D721Med (cell line): ENCODE measurements at places on chromosomes 5 and 9.

DNA sequence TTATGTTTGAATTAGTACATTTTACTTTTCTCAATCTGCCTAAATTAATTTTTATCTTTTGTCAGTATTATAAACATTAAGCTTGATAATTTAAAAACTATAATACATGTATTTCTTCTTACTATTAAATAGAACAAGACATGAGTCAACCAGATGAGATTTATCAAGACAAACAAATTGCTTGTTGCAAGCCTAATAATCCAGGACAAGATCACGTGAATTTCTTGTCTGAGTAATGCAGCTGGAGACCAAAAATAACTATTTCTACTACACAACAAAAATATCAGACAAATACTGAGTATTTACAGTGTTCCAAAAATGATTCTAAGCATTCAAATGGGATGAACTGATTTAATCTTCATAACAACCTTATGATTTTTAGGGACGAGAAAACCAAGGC, 339.1 kb upstream of the PRR16 start:
- no peak for DNase-seq

DNA sequence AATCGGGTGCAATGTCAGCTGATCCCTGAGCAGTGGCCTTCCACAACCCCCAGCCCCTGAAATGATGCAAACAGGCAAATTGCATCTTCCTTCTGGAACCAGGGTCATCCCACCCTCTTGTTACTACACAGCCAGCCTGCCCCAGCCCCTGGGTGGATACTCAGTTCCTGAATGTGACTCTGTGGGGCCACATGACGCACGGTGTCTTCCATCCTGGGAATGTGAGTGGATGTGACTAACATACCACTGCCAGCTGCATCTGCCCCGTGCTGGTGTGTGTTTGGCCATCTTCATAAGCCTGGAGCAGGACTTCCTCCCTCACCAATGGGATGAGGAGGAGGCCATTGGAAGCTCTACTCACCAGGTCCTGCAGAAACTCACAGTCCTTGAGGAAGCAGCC, 257.9 kb upstream of the ADAMTS16 start:
- no peak for DNase-seq

DNA sequence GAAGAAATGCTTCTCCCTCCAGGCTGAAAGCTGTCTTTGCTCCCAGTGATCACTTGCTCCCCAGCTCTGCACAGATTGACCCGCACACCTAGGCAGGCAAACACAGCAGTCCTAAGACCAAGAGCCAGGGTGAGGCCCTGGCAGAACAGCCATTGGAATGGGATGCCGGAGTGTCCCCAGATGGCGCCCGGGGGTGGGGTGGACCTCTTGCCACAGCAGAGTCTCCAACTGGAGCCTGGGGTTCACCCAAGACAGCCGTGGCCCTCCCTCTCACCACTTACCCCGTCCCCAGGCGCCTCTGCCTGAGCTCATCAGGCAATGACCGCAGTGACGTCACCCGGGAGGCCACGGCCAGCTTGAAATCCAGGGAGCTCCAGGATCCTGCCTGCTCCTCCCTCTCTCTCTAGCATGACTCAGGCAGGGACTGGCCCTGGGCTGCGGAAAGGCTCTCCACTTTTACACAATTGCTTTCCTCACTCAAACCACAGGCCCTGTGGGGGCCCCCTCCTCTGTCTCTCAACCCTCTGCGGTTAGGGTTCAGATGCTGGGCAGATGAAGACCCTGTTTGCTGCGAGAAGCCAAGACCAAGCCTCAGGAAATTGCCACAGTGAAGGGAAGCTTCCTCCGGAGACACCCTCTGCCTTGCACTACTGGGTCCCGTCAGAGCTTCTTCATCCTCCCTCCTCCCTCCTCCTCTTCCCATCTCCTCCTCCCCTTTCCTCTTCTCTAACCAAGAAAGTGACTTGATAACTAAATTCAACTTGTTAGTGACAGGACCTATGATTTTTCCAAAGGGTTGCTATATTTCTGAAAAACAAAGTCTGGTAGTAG, 24.3 kb upstream of the PTGES start:
- no peak for DNase-seq

DNA sequence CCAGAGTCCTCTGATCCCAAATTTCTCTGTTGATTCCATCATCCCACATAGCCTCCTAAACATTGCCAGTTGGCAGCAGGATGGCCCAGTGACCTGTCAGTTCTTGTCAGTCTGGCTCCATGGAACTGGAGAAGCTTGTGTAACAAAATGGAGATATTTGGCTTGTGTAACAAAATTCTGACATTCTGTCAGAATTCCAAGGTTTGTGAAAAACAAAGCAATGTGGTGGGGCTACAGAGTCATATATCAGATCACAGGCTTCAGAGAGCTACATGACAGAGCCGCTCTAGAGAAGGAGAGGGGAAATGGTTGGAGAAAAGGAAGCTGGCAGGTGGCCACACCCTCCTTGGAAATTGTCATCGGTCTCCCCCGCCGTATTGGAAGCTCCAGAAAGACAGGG, 75.4 kb upstream of the MAN2A1 start:
- DNase-seq, result no peak

GRCh38 chr9:127979333-127980059, 1.3 kb downstream of the EEIG1 start:
- no peak for DNase-seq

- DNase-seq, result no peak
Observed at GRCh38 chr5:85841653-85842052, 776.1 kb upstream of the COX7C start.
